Activated CD4-positive, CD25-positive, alpha-beta regulatory T cell treated with anti-CD3 and anti-CD28 coated beads, Interleukin-2, amount 50 U/mL, for 72 hours (primary cell): ENCODE measurements at places on chromosomes 16 and 17.

GRCh38 chr17:46866747-46867146, 15.4 kb downstream of the WNT9B start:
- DNase-seq, result no peak

DNA sequence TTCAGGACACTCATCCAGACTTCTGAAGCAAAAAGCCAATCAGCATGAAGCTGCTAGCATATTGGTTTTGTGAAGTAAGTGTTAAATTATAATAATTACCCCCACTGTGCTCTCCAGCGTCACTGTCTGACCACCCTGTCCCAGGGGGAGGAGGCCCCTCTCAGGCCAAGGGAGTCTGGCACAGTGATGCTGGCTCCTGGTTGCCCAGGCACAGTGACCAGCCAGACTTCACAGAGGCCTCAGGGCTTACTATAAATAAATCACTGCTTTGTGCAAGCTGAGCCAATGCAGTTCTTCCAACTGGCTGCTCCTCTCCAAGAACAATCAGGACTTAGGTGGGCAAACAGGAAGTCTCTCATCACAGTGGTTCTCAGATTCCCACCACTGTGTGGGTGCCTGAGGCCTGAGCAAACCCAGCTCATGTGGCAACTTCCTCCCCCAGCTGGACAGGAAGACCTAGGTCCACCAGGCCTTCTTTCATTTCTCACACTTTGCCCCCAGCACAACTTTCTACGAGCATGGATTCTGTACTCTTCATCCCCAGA, 1.7 kb upstream of the DBNDD1 start:
- DNase-seq, result no peak

- DNase-seq, result no peak
Measured at GRCh38 chr17:76078860-76079534, at the start of gene ZACN. Gene ZACN, plus strand, starts transcription at chr17:76079182. Its CDS starts 83 bp downstream, at chr17:76079265.

DNA sequence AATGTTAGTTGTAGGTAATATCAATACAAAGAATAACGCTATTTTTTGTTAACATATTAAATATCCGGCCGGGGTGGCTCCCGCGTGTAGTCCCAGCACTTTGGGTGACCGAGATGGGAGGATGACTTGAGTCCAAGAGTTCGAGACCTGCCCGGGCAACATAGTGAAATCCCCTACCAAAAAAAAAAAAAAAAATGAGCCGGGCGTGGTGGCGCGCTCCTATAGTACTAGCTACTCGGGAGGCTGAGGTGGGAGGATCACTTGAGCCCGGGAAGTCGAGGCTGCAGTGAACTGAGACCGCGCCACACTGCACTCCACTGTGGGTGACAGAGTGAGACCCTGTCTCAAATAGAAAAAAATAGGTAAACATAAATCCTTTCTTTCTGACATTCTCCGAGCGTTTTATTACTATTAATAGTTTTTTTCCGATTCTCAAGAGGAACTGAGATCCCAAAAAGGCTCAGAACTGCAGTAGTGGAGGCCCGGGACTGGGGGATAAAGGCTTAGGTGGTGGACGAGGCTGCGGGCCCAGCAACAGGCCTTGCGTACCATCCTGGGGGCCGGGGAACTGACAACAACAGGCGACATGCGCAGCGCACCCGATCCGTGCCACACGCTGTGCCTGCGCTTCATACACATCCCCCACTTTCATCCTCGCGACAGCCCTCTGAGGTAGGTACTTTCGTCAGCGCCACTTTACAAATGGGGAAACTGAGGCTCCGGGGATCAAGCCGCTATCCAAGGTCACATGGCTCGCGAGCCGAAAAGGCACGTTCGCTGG, 919 bp downstream of the N4BP1 start:
- DNase-seq, result peak; percentile 66

DNA sequence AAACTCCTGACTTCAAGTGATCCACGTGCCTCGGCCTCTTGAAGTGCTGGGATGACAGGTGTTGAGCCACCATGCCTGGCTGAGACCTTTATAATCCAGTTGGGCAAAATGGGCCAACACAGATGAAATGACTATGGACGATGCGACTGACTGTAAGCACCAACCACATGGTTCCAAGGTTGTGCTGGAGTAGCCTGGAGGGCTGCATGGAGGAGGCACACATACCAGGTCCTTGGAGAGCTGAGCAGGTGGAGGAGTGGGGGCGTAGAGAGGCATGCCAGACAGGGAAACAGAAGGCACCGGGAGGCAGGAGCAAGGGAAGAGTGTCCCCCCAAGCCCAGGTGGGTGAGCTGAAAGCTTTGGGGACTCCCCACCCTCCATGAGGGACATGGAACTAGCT, 85.2 kb downstream of the ABR start:
- no peak for DNase-seq

GRCh38 chr17:40072040-40072734, 9.4 kb downstream of the THRA start:
- no peak for DNase-seq

GRCh38 chr16:48118841-48119240, 37.0 kb downstream of the ABCC12 start:
- no peak for DNase-seq

- no peak for DNase-seq
Measured at GRCh38 chr16:67226295-67226803, 581 bp upstream of the TMEM208 start.

DNA sequence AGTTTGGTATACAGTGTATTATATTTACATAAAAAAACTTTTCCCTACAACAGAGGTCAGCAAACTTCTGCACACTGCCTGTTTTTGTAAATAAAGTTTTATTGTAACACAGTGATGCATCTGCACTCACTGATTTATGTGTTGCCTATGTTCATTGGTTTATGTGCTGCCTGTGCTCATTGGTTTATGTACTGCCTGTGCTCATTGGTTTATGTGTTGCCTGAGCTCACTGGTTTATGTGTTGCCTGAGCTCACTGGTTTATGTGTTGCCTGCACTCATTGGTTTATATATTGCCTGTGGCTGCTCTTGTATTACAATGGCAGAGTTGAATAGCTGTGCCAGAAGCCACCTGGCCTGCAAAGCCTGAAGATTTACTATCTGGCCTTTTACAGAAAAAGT, 81.6 kb downstream of the MYH11 start:
- no peak for DNase-seq

DNA sequence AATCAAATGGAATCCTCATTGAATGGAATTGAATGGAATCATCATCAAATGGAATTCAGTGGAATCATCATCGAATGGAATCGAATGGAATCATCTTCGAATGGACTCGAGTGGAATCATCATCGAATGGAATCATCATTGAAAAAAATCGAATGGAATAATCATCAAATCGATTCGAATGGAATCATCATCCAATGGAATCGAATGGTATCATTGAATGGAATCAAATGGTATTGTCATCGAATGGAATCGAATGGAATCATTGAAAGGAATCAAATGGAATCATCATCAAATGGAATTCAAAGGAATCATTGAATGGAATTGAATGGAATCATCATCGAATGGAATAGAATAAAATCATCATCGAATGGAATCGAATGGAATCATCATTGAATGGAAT, 619.3 kb downstream of the TP53TG3F start:
- DNase-seq, result no peak

- no peak for DNase-seq
Measured at GRCh38 chr16:80085606-80086005, 455.2 kb upstream of the DYNLRB2 start.

- DNase-seq, result no peak
Measured at GRCh38 chr17:67412032-67412431, 35.0 kb downstream of the PITPNC1 start.

GRCh38 chr16:549544-550263, 10.5 kb upstream of the PRR35 start:
- DNase-seq, result no peak

DNA sequence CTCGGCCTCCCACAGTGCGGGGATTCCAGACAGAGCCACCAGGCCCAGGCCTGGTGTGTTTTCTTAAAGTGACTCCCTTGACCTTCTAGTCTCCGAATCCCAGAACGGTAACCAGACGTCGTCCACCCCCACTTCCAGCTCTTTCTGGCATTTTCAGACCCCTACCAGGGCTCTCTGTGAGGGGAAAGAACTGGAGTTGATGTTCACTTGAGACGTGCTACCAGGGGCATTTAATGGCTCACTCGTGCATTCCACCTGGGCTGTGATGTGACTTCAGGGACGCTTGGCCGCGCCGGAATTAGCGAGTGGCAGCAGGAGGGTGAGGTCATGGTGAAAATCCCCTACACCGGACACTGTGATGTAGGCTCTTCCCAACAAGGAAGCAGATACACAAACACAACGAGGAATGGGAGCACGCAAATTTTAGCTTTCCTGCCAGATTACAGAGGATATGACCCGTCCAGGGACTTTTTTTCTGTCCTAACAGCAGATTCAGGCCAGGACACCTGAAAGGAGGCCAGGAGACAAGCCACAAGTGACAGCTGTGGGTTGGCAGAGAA, 1.1 kb upstream of the GNA13 start:
- DNase-seq, result no peak

DNA sequence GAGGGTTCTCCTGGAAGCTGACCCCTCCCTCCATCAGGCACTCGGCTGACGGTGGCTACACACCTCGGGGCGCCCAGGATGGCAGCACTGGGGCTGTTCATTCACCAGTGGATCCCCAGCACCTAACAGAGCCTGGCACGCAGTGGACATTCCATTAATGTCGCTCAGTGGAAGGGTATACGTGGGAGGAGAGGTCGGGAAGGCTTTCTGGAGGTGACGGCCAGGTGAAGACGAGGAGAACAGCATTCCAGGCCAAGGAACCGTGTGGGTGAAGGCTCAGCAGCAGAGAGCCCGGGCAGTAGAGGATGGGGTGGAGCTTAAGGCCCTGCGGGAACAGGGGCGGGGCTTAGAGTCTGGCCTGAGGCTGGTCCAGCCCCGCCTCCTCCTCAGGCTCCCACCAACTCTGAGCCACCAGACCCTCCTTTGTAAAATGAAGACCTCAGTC, 2.5 kb upstream of the HS3ST6 start:
- DNase-seq, result no peak

- DNase-seq, result no peak
Measured at GRCh38 chr16:12580809-12581208, 222.9 kb downstream of the CPPED1 start.

DNA sequence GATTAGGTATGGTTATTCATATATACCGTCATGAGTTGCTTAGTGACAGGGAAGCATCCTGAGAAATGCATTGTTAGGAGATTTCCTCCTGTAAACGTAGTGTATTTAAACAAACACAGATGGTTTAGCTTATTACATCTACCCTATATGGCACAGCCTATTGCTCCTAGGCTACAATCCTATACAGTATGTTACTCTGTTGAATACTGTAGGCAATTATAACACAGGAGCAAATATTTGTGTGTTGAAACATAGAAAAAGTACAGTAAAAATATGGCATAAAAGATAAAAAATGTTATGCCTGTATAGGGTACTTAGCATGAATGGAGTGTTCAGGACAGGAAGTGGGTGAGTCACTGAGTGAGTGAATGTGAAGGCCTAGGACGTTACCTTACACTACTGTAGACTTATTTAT, 157.7 kb downstream of the CDH11 start:
- DNase-seq, result no peak

DNA sequence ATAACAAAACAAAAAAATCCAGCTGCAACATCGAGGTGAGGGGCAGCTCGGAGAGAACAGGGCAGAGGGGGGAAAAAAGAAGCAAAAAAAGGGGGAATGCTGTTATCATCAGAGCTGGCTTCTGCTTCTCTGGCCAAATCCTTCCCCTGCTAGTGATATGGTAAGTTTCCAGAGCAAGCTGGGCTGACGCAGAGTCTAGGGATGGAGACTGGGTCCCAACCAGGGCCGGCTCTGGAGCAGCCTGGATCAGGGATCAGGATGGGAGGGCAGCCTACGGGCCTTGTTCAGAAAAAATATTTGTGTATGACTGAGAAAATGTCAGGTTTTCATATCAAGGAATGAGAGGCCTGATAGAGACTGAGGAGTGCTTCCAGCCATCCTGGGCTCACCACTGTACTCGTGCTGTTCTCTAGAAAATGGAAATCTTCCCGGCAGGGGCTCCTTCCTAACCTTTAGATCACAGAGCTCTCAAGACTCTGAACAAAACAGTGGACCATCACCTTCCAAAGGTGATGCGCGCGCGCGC, 726 bp upstream of the C1QTNF1 start:
- no peak for DNase-seq

DNA sequence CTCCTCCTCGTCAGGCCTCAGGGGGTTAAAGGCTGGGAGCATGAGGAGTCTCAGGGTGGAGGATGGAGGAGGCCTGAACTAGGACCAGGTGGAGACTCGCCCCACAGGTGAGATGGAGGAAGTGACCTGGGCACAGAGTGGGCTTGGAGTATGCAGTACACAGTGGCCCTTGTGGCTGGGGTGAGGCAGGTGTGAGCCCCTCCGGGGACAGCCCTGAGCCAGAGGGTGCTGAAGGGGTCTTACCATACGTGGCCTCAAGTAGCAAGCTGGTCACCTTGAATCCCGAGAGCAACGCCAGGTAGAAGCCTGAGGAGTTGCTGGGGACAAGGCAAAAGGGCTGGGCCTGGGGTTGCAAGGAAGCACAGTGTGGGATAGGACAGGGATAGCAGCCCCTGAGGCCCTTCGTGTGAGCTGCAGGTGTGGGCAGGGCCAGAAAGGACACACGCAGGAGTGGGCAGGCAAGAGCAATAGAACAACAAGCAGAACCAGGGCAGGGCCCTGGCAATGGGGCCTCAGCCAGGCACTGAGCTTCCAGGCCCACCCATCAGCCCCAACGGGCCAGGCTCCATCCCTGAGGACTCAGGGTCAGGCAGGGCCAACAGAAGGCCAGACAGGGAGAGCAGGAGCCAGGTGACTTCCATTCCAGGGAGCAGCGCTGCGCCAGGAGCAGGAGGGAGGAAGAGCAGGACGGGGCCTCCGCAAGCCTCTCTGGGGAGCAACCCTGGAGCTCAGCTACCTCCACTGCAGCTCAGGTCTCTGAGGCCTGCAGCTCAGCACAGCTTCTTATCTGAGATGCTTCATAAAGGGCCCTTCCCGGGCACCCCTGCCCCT, 64.2 kb upstream of the TNRC6C start:
- DNase-seq, result no peak

DNA sequence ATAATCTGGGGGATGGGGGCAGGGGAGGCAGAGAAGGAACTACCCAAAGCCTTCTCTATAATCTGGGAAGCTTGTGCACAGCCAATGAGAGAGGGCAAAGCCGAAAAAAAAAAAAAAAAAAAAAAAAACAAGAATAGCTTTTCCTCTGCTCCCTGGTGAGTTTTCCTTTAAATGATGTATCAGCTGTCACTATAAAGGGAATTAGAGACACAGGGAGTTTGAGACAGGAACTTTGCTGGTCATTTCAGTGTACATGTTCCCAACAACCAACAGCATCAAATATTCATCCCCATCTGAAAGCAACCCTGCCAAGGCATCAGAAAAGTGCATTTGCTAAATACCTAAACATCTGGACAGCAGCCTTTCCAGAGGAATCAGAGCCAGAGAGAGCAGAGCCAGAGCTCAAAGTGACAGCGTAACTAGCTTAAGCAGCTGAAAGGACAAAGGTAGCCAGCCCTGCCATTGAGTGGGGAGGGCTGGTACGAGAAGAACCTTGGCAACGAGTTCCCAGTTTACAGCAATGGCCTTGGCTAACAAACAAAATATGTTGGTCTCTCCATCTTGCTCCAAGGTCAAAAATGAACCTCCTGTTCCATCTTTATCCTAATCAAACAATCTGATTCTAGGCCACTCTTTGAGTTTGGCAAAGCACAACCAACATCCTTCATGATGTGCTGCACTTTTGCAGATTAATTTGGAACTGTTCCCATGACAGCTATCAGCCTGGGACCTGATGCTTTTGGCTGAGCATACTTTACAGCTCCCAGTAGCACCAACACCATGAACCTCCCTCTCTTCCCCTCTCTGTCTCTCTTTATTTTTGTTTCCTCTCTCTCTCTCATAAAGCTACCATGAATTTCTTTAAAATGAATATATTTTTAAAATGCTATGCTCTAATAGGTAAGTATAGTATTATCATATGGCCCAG, 143.7 kb upstream of the GNAO1 start:
- no peak for DNase-seq
